Left ventricle myocardium inferior (tissue), 1 donor: ENCODE measurements at places on chromosomes 6 and 20. TPM values are rescaled to one million over a fixed set of nuclear protein-coding genes. Genes with fewer than 3 reads are reported as not detected.

The MOG gene
- 14.7 TPM for total RNA-seq

The SYNJ2 gene
- 12.3 TPM for total RNA-seq

The PTCRA gene
- total RNA-seq = not detected

The BPI gene
- not detected for total RNA-seq
